ENCODE measurements at places on chromosomes 4 and X.

GRCh38 chr4:185213877-185214276 lies 4.5 kb downstream of the SNX25 start:
- no peak for DNase-seq

GRCh38 chr4:133245226-133245625 lies 96.1 kb downstream of the PCDH10 start:
- DNase-seq: no peak

DNA sequence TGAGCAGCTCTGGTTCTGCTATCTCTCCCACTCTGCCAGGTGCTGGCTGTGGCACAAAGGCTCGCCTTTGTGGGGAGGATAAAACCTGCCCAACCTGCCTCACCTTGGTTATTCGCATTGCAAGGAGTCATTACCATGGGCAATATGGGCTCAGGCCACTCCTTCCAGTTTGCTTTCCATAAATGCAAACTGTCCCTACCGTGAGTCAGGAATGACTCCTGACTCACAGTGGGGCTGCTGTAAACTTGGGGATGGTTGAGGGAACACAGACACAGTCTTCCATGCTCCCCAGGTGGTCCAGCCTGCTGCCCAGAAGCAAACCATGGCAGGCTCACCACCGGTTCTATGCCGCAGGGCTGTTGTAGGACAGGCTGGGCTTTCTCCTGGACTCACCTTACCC lies 36.1 kb downstream of the COQ2 start:
- no peak for DNase-seq

- DNase-seq: no peak
These were observed 18.9 kb upstream of the GPM6B start for GRCh38 chrX:13835825-13836224.

GRCh38 chrX:20488473-20488872 lies 221.8 kb upstream of the RPS6KA3 start:
- no peak for DNase-seq

DNA sequence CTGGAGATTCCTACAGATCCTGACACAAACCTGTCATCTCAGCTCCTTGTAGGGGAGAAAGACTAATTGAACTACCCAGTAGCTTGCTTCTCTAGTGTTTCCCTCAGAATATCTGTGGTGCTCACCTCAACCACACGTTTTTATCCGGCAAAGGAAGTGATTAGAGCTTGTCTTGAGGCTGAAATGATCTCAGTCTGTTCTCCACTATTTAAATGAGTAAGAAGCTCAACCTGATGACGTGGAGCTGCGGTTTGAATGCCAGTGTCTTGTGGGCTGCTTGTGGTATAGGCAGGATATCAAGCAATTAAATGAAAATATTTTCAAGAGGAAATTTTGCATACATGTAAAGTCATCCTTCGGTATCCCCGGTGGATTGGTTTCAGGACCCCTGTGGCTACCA lies 270.2 kb downstream of the TLL1 start:
- DNase-seq: no peak

DNA sequence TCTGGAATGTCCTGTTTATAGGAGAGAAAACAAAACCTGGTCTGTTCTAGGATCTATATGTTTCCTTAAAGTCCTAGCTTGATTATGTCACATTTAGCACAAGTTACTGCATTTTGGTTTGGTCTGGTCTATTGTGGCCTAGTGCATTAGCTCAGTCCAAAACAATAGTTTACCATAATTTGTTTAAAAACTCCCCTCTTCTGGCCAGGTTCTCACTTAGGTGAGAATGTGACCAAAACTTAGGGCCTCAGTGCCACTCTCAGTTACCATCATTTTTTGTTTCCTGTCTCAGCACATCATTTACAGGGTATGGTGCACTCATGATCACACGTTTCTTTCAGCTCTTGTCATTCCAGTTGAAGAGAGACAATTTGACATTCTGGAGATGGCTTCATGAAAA lies 378.5 kb downstream of the KLHL4 start:
- no peak for DNase-seq

DNA sequence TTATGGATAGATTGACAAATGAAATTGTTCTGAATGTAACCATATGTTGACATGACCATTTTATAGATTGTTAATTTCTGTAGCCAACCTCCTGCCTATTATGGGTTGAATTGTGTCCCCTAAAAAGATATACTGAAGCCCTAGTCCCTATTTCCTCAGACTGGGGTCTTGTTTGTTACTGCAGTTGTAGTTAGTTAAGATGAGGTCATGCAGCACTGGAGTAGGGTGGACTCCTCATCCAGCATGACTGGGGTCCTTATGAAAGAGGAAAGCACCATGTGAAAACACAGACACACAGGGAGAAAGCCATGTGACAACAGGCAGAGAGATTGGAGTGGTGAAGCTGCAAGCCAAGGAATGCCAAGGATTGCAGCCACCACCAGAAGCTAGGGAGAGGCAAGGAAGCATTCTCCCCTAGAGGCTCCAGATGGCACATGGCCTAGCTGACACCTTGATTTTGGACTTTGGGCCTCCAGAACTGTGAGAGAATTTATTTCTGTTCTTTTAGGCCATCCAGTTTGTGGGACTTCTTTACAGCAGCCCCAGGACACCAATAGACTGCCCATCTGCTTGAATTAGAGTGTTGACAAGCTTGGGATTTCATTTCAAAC lies 14.0 kb downstream of the MTM1 start:
- no peak for DNase-seq

DNA sequence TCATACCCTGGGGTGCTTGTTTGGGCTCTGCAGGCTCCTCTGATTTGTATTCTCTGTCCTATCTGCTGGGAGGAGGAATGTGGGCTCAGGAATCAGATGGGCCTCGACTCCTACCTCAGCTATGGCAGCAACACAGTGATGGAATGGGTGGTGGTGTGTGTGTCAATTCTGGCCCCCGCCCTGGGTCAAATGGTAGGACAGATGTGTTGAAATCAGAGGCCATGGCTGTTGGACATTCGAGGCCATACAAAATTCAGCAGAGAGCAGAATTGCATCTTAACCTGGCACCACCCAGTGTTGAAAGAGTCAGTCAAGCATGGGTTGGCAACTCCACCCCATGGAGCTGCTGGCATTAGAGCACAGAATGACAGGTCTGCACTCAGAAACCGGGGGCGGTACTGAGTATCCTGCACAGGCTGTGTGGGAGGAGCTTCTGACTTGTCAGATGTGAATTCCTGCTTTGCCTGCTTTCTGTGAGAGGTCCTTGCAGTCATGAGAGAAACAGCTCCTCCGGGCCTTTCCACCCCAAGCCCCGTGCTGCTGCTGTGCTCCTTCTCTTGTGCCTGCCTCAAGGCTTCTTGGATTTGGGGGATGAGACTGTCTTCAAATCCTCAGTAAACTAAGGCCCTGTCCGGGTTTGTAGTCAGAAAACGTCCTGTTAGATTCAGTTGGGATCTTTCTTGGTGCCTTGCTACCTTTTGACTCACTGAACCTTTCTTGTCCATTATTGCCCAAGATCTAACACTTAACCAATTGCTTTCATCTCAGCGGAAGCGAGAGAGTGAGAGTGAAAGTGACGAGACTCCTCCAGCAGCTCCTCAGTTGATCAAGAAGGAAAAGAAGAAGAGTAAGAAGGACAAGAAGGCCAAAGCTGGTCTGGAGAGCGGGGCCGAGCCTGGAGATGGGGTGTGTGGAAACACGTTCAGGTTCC lies 13.0 kb downstream of the DKC1 start:
- no peak for DNase-seq

DNA sequence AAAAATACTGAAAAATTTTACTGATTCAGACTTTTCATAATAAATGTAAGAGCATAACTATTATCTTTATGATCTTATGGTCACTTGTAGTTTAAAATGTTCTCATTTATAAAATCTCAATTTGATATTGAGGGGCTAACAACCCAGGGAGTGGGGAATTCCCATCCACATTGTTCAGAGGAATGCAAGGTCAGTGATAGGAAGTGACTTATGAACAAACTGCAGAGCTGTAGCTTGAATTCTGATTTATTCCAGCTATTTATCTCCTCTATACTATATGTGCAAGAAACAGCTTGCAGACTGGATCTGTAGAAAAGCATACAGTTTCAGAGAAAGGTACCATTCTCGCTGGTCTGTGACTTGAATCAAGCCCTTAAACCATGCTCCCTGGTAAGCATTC lies 61.6 kb downstream of the SEC24D start:
- no peak for DNase-seq

DNA sequence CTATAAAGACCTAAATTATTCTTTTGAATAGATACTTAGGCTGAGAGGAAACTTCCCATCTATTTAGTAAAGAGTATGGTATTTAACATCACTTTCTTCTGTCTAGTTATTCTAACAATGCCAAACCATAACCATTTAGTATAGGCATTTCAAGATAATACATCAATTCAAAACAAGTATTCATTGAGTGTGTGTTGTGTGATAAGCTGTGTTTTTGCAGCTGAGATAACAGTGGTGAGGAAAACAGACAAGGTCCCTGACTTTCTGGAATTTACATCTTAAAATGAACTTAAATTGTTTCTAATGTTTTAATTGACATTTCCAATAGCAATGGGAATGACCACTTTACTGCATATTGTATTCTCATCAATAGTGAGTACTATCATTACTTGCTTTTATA lies 22.4 kb upstream of the TSPAN5 start:
- DNase-seq: no peak
